ENCODE measurements at places on chromosomes 5 and 9.

GRCh38 chr5:138515556-138516245 is 27.3 kb downstream of the ETF1 start:
- DNase-seq: no peak

- DNase-seq: no peak
These were observed 29.6 kb upstream of the TAF1L start for GRCh38 chr9:32665101-32665500.

GRCh38 chr9:34575862-34576596 is 13.5 kb downstream of the CNTFR start:
- no peak for DNase-seq

DNA sequence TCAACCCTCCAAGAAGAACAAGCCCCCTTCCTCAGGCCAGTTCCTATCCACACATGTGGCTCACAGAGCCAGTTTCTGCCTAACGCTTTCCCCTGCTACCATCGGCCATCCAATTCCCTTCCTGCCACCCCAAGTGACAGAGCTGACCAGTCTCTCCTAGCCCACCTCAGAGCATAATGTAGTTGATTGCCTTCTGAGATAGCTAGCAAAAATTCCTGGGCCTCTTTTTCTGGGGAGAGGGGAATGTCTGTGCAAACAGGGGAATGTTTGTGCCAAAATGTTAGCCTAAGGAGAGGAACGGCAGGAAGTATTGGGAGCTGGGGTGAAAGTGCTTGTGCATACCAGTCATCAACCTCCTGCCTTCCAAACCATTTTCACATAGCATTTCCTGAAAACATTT is 157.0 kb downstream of the PJA2 start:
- DNase-seq: no peak

DNA sequence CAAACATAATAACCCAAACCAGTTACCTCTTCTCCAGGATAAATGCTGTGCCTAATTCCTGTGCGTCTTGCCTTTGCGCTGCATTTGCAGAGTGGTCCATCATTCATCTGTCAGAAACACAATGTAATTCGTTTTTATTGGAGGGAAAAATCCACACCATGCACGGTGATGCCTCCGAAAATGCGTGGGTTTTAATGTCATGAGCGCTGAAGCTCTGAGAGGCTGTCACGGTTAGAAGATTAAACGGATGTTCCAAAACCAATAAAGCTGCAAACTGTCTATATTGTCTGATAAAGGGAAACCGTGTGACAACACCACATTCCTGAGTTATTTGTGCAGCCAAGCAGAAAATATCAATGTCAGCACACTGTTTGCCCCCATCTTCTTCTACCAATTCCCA is 27.4 kb downstream of the DROSHA start:
- no peak for DNase-seq

GRCh38 chr5:121741156-121741555 is 110.5 kb upstream of the FTMT start:
- no peak for DNase-seq

GRCh38 chr5:123157791-123158581 is 68.9 kb downstream of the PRDM6 start:
- DNase-seq: no peak

- no peak for DNase-seq
These were observed 1.0 kb downstream of the SIT1 start for GRCh38 chr9:35649431-35650340.

- DNase-seq: no peak
These were observed 194.6 kb downstream of the DENND1A start for GRCh38 chr9:123735376-123735775.

GRCh38 chr9:89940625-89941024 is 335.8 kb downstream of the GADD45G start:
- no peak for DNase-seq

- DNase-seq: no peak
These were observed 5.7 kb downstream of the HBEGF start for GRCh38 chr5:140340605-140341121.

- no peak for DNase-seq
These were observed 229.2 kb upstream of the MAP3K1 start for GRCh38 chr5:56585999-56586691.

DNA sequence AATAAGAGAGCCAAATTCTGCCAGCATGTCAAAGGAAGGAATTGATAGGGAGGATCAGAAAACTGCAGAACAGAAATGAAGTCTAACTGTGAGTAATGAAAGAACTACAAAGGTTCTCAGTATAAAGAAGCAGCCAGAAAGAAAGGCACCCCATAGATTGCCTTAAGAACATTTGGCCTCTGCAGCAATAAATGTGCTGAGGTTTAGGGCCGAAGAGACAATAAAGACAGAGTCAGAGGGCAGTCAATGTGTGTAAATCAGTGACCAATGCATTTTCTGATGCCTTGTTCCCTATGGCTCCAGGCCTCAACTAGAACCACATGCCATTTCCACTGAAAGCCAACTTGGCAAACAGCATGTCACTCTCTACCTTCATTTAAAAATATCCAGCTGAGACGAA is 281.0 kb downstream of the HINT1 start:
- DNase-seq: no peak

DNA sequence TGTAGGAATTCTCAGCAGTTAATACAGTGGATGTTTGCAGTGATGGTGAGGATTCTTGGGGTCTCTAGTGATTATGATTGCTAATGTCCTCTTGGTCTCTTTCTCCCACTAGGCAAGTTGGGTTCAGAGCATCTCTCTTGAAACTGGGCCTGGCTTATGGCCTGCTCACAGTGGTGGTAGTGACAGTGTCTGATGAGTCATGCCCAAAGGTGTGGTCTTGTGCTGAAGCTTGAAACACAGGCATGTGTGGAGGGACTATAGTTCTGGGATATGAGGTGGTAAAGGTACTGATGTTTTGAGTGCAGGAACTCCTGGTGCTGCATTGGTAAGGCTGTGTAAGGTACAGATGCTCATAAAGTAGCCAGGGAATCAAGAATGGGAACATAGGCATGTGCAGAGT is 231.1 kb downstream of the FAM170A start:
- no peak for DNase-seq

DNA sequence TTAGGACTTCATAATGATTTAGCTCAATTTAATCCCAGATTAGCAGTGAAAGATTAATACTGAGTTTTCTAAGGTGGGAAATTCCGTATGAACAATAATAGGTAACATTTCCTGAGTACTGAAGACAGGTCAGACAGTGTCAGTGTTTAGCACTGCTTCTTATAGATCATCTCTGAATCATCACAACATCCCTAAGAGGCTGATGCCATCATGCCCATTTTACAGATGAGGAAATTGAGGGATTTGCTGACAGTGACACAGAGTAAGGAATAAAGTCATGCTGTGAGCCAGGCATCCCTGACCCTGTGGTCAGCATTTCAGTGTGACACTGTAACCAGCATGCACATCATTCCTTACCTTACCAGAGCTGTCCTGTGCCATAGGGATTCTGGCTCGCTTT is 44.5 kb downstream of the DAPK1 start:
- DNase-seq: no peak

GRCh38 chr5:137114529-137114928 is 384.6 kb downstream of the SPOCK1 start:
- no peak for DNase-seq

GRCh38 chr9:119902611-119903010 is 533.4 kb upstream of the BRINP1 start:
- no peak for DNase-seq

- DNase-seq: no peak
These were observed 390.0 kb upstream of the IRX4 start for GRCh38 chr5:2272755-2273154.

GRCh38 chr5:17400724-17401469 is 97.1 kb upstream of the TAF11L2 start:
- no peak for DNase-seq

DNA sequence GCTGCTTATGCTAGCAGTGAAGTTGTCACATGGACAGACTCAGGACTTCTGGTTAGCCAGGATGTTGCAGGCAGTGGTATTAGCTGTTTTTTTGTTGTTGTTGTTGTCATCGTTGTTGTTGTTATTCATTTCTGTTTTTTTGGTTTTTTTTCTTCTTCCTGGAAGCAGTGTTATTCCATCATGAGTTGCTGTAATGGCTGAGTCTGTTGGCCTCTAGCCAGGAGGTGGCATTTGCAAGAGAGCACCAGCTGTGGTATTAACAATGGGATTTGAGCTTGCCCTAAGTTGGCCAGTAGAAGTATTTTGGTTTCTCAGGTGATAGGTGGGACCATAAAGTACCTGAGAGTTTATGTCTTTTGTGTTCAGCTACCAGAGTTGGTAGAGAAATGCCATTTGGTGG is 561.1 kb downstream of the KCTD16 start:
- no peak for DNase-seq
